T-helper 1 cell (primary cell): ENCODE measurements at places on chromosomes 13 and 19.
A peak's percentile ranks its signal among the peaks of the same experiment; 100 is the strongest.

DNA sequence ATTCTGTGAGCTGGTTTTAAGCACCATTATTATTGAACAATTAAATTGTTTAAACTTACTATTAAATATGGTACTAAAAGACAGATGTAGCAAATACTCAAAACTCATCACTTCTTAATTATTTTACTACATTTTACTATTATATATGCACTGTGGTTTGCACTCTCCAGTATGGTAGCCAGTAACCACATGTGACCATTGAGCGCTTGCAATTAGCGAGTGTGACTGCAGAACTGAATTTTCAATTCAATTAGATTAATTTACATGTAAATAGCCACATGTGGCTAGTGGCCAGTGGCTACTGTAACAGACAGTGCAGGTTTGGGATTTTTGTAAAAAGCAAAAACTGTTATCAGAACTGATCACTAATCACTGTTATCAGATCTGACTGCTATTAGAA, 208.2 kb upstream of the SOX21 start:
- no peak for DNase-seq

GRCh38 chr19:10113592-10113963, 2.1 kb downstream of the P2RY11 start:
- DNase-seq, result no peak

DNA sequence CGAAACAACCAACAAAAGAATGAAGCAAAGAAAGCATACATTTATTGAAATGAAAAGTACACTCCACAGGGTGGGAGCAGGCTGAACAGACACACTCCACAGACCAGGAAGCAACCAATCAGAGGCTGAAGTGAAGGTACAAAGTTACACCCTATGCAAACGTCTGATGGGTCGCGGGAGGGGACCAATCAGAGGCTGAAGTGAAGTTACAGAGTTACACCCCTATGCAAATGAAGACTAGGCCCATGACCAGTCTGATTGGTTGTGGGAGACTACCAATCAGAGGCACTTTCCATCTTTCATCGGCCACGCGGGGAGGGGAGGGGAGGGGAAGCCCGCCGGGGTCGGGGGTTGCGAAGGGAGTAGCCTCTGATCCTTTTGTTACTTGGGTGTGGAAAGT, 12.4 kb upstream of the FBL start:
- DNase-seq, result no peak

GRCh38 chr13:110885516-110885915, 29.4 kb downstream of the ANKRD10 start:
- DNase-seq, result no peak

GRCh38 chr13:73168953-73169401, 110.2 kb downstream of the KLF5 start:
- no peak for DNase-seq

- no peak for DNase-seq
Measured at GRCh38 chr19:33117501-33117900, 14.4 kb upstream of the WDR88 start.

- DNase-seq, result no peak
Measured at GRCh38 chr13:73061473-73061872, 2.7 kb downstream of the KLF5 start.

- no peak for DNase-seq
Measured at GRCh38 chr13:46339035-46339666, 47.9 kb downstream of the RUBCNL start.

DNA sequence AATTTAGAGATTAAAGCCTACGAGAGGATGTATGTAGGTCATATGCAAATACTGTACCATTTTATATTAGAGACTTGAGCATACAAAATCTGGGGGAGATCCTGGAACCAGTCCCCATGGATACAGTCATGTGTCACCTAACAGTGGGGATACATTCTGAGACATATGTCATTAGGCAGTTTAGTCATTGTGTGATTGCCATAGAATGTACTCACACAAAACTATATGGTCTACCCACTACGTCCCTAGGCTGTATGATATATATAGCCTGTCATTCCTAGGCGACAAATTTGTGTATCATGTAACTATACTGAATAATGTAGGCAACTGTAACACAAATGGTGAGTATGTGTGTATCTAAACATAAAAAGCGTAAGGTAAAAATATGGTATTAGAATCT, 62.8 kb downstream of the WDFY2 start:
- no peak for DNase-seq

- no peak for DNase-seq
Measured at GRCh38 chr13:107006661-107007060, 438.7 kb upstream of the ARGLU1 start.

GRCh38 chr19:37699057-37699456, 20.5 kb downstream of the ZNF607 start:
- no peak for DNase-seq

DNA sequence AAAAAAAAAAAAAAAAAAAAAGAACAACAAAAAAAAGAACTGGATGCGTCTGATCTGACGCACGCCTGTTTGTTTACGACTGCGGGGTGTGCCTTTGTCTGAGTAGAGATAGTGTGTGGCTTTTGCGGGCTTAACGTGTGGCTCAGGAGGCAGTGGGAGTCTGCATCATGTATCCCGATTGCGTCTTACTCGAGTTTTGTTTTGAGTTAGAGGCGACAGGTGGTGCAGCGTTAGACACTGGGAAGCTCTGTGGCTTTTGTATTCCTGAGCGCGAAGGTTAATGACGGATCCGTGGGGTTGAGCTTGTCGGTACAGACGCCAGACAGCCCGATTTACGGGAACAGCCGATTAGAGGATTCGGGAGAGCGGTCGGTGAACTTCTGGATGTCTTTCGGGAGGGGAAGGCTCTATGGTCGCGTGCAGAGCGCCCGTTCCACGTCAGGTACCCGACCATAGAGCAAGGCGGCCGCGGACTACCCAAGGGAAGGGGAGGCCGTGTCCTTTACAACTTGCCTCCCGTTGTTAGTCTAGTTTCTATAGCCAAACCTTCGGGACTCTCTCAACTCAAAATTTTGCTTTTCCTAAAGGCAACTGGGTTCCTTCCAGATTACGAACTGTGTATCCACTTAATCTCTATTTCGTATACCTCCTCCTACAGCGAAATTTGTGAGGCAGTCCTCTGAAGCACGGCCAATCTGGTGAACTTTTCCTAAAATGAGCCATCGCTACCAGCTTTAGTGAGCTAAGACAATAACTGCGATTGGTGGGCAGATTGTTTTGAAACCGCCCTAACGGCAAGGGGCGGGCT, 926 bp upstream of the HNRNPUL1 start:
- peak; percentile 81 for DNase-seq

- no peak for DNase-seq
Measured at GRCh38 chr13:40158218-40158617, 502.8 kb downstream of the COG6 start.

DNA sequence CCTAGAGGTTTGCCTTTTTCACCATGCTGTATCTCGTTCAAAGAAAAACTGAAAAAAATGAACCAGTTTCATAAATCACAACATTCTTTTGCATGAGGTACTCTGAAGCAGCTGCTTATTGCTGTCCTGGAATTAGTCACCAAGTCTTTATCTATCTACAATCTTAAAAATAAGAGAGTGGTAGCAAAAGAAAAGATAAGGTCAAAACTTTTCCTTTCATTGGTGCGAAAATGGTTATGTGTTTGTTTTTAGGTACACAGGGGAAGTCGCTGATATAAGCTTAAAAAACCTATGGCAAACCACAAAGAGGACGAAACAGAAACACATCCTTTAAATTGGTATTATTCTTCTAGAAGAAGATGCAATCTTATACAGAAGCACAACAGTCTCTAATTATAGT, 20.7 kb downstream of the OBI1 start:
- DNase-seq, result no peak

DNA sequence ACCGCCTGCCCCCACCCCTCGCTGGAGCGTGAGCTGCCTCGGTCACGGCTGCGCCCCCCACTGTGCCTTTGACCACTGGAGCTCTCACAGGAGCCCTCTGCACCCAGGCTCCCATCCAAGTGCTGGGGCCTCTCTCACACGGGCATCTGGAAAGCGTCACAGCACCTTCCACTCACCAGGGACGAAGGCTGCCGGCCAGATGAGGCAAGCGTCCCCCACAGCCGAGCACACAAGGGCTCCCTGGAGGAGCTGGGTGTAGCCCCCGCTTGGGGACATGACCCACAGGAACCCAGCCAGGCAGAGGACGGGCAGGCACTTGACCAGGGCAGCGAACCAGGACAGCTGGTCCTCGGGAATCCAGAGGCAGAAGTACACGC, 560 bp downstream of the TMEM86B start:
- no peak for DNase-seq

GRCh38 chr19:31385744-31386143, 36.5 kb upstream of the TSHZ3 start:
- DNase-seq, result no peak

DNA sequence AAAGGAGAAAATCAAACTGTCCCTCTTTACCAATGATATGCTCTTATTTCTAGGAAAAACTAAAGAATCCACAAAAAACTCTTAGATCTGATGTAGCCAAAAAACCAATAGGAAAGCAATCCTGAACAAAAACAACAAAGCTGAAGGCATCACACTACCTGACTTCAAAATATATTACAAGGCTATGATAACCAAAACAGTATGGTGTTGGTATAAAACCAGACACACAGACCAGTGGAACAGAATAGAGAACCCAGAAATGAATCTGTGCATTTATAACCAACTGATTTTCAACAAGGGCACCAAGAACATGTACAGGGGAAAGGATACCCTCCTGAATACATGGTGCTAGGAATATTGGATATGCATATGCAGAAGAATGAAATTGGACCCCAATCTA, 9.7 kb upstream of the ZNF546 start:
- DNase-seq, result no peak

- no peak for DNase-seq
Measured at GRCh38 chr19:56111601-56112312, 9.3 kb downstream of the ZNF787 start.

- no peak for DNase-seq
Measured at GRCh38 chr13:93724187-93724586, 497.6 kb downstream of the GPC6 start.

- DNase-seq, result no peak
Measured at GRCh38 chr19:50327461-50328223, 1.5 kb downstream of the KCNC3 start.

DNA sequence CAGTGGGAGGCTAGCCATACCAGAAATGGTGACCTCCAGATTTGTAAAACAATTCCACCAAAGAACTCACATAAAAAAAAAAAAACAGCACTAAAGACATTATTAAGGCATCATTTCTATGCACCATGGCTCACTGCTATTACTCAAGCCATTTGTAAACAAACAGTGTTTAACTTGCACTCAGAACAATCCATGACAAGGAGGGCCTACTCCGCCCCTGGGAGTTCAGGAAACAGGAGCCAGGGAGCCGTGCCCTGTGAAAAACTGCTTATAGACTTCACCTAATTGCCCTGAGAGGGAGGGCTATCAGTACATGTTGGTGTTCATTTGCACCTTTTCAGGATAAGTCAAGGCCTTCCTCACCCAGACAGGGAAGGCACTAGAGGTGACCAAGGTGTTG, 103.2 kb downstream of the ZNF429 start:
- DNase-seq, result no peak

DNA sequence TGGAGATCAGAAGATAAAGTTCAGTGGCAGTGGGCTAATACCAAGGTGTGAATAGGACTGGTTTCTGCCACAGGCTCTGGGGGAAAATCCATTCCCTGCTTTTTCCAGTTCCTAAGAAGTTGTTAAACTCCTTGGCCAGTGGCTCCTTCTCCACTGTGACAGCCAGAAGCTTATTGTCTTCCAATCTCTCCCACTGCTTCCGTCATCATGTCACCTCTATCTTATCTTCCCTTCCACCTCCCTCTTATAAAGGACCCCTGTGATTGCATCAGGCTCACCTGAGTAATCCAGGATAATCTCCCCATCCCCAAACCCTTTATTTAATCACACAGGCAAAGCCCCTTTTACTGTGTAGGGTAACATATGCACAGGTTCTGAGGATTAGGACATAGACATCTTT, 431.2 kb upstream of the SLC10A2 start:
- DNase-seq, result no peak

GRCh38 chr19:41421973-41422372, 5.2 kb downstream of the B3GNT8 start:
- no peak for DNase-seq

DNA sequence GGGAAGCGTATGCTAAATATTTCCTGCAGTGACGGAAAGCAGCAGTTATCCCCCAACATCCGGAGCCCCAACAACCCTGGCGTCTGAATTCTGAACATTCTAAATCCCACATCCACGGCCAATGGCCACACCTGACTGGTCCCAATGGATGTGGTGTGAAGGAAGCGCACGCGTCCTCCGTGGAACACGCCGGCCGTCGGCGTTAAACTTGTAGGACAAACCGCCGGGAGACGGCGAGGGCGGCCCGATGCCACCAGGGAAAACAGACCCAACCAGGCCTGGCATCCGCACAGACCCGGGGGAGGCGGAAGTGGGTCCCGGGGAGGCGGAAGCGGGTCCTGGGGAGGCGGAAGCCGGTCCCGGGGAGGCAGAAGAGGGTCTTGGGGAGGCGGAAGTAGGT, 3.2 kb downstream of the SHC2 start:
- DNase-seq, result no peak

DNA sequence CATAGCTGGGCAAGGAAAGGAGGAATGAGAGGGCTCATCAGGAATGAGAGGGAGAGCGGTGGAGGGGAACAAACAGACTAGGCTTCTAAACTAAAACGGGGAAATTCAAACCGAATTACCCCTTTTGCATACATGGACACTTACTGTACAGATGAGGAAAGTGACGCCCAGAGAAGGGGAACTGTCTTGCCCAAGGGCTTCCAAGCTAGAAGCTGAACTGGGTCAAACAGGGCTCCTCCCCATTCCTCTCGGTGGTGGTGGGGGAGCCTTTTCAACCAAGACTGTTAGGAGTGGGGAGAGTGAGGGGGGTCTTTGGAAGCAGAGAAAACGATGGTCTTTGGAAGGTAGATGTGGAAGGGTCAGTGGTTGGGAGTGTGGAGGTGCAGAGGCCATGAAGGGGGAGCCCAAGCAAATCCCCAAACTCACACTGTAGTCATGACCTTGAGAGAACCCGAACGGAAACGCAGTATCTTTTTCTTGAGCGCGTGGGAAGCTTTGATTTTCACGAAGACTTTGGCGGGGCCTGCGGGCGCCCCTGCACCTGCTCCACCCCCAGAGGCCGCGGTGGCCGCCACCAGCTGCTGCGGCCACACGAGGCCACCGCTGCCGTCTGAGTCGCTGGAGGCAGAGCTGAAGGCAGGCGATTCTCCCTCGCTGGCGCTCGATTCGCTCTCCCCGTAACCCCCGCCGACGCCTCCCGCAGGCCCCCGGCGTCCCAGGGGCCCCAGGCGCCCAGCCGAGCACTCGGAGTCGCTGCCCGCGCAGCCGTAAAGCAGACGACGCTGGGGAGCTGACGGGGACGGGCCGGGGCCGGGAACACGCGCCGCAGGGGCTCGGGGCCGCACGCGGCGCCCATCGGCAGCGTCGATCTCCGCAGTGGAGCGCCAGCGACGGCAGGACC, 12.3 kb upstream of the GNG8 start:
- DNase-seq, result no peak

- no peak for DNase-seq
Measured at GRCh38 chr19:2234996-2235380, 1.1 kb downstream of the PLEKHJ1 start.
